ENCODE measurements at places on chromosomes 13 and 19.

GRCh38 chr19:55257461-55258420 is 1.1 kb downstream of the PPP6R1 start:
- DNase-seq, result peak; percentile 14

GRCh38 chr13:97300871-97301270 is 78.7 kb downstream of the MBNL2 start:
- DNase-seq, result no peak

DNA sequence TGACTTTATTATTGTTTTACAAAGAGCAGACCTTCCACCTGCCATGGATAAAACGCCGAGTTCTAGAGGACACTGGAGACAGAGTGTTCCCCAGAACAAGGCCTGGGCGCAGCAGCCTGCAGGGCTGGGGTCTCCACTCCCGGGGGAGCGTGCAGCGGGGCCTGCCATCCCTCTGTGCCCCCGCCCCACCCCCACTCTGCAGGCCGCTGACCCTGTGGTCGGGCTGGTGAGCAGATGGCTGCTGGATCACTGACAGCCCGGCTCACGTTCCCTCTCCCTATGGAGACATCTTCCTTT is 8.6 kb upstream of the PTBP1 start:
- no peak for DNase-seq

GRCh38 chr13:43230989-43231388 is 207.6 kb downstream of the DNAJC15 start:
- DNase-seq, result no peak

DNA sequence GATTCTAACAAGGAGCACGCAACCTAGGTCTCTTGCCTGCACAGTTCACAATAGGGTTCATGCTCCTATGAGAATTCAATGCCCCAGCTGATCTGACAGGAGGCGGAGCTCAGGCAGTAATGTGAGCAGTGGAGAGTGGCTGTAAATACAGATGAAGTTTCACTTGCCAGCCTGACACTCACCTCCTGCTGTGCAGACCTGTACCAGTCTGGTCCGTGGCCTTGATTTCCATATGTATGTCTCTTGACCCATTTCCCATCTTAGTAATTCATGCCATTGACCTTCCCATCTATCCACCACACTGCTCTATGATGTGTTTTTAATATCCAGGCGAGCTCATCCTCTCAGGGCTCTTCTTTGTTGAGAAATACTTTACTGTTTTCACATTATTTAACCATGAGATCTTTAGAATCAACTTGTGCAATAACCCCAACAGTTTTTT is 95.2 kb downstream of the LRCH1 start:
- DNase-seq, result no peak

DNA sequence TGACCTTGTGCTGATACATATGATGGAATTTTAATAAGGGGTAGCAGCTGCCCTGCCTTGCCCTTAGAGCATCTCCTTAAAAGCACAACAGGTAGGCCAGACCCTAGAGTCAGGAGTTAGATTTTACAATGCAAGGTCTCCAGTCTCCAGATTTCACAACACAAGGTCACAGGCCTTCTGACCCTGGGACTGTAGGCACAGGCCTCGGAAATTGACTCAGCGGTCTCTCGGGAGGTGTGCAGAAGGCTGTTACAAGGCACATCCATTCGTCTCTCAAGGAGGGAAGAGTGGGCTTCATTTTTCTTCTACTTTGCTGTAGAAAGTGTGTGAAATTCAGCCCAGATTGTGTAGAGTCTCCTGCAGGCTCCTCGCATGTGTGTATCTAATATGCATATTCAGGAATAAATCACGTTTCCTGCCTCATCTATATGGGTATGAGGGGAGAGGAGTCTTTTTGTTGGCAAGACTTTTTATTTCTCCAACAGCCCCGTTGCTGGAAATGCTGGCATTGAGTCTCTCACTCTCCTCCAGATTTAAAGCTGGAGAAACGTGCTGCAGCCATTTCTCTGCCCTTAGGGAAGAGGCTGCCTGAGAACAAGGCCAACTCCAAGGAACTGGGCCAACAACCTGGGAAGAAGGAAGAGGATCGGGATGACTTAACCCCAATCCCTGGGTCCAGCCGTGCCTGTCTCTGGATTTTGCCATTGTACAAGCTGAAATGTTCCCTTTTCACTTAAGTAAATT is 24.5 kb downstream of the UQCRFS1 start:
- no peak for DNase-seq

- no peak for DNase-seq
Observed at GRCh38 chr19:14315433-14315832, 65.8 kb upstream of the ADGRE5 start.

DNA sequence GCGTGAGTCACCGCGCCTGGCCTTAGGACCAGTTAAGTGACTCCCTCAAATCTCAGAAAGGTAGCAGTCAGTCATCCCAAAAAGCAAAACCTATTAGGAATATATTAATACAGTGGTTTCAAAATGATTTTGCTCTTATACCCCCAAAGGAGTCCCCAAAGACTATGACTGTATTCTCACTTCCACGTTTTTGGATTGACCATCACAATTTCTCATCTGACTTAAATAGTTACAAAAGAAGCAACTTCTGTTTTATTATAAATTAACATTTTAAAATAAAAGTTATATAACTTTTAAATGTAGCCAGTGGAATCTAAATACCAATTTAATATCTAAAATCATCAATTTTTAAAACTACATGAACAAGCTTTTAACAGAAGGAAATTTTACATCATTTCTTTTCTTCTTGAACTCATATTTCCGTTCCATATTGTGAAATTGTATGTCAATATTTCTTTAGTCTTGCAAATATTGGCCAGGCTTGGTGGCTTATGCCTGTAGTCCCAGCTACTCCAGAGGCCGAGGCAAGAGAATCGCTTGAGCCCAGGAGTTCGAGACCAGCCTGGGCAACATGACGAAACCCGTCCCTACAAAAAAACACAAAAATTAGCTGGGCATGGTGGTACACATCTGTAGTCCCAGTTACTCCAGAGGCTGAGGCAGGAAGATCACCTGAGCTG is 1.5 kb upstream of the SPART start:
- no peak for DNase-seq

DNA sequence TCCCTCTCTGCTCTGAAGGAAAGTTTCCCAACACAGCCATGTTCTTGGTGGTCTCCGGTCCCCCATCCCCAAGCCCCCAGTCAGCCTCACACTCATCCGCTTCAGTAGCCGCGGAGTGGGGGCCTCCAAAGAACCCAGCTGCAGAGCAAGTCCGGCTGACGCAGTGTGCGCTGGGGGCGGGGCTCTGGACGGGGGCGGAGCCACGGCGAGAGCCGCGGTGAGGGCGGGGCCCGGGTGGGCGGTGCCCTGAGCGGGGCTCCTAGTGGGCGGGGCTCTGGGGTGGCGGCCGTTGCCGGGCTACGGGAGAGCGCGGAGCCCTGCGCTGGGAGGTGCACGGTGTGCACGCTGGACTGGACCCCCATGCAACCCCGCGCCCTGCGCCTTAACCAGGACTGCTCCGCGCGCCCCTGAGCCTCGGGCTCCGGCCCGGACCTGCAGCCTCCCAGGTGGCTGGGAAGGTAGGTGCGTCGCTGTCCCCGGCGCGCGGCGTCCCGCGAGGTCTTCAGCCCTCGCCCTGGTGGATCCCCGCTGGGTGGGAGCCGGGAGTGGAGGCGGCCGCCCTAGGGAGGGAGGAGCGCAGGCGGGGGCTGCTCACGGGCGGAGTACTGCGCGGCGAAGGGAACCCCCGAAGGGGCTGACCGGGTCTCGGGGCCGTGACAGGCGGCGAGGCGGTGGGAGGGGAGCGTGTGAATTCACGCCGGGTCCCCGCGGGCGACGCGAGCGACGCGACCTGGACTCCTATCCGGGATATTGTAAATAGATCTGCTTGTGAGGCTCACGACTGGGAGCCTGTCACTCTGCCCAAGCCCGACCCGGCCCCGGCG is 9.1 kb downstream of the TNFRSF19 start:
- DNase-seq, result peak; percentile 92

- no peak for DNase-seq
Observed at GRCh38 chr13:76853921-76854608, 32.1 kb downstream of the KCTD12 start.

GRCh38 chr19:50876456-50876855 is 3.2 kb downstream of the KLK2 start:
- no peak for DNase-seq

DNA sequence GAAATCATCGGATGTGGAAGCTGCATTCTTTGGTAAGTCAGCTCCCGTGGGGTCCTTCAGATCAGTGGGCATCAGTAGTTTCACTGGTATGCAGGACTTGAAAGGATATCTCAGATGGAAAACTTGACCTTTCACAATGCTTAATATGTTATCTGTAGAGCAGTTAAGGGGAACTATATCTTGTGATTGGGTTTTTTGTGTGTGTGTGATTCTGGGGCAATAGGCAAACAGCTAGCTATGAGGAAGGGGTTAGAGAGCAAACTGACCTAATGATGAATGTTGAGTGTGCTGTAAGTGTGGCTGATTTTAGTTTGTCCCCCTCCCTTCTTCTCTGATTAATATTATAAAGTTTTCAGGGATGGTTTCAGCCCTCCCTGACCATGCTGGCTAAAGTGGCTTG is 53.3 kb downstream of the ACSBG2 start:
- DNase-seq, result no peak

GRCh38 chr13:91303031-91303430 is 44.5 kb upstream of the MIR17HG start:
- no peak for DNase-seq

DNA sequence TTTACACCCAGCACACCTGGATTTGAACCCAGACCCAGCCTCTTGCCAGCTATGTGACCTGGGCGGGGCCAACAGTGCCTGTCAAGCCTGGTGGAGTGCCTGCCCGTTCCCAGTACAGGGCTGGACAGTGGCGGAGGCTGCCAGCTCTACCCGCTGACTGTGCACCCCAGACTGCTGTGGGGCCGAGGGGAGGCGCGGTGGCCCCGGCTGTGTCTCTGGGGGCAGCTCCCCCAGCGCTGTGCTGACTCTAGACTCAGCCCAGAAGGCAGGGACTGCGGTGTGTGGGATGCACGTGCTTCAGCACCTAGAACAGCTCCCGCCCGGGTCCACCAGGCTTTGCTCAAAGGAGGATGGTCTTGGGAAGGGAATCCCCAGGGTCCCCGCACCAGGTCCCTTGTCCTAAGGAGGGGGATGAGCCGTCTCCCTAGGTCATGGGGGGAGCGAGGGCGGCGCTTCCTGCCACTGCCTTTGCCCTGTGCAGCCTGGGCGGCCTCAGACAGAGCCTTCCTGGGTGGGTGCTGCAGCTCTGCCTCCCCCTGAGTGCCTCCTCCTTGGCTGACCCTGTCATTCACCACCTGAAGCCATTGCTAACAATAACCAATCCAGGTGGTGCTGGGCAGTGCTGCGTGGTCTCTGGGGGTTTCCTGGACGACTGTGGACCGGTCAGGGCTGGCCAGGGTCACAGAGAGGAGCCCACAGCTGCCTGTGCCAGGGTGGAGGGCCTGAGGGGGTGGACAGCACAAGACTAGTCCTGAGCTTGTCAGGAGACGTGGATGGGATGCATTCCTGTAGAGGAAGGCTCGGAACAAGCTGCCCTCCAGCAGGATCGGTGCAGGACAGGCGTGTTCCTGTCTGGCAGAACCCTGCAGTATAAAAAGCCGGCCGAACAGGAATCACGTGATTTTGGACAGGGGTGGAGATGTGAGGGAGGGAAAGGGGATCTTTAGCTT is 18.6 kb downstream of the TMEM255B start:
- DNase-seq, result no peak

All from activated T-cell treated with anti-CD3 and anti-CD28 coated beads for 1 hour (primary cell).